ENCODE measurements at places on chromosomes 6 and 20.

DNA sequence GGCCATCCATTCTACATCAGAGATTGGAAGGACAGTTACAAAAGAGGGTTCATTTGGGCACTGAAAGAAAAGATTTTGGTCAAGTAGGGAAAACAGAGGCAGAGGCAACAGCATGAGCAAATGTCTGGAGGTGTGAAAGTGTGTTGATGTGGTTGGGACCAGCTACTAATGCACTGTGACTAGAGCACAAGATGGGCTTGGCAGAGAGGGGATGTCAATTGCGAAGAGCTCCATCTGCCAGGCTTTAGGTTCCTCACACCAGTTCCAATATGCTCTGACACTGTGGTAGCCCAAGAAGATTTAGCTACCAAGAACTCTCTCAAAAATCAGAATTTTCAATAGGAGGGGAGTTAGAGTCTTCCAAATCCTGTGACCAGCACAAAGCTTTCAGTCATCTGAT, 42.1 kb downstream of the TRAF3IP2 start:
- DNase-seq, result no peak

GRCh38 chr6:74434171-74434570, 738.2 kb downstream of the CD109 start:
- no peak for DNase-seq

DNA sequence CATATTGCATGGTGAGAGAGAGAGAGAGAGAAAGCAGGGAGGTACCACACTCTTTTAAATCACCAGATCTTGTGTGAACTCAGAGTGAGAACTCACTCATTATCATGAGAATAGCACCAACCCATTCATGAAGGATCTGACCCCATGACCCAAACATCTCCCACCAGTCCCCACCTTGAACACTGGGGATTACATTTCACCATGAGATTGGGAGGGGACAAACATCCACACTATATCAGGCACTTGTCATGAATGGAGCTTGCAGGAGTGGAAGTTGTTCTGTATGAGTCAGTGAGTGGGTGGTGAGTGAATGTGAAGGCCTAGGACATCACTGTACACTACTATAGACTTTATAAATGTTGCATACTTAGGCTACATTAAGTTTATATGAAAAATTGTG, 47.7 kb upstream of the RNF182 start:
- no peak for DNase-seq

- no peak for DNase-seq
Observed at GRCh38 chr20:46592580-46593362, 42.3 kb upstream of the OCSTAMP start.

GRCh38 chr6:85298553-85298952, 151.3 kb upstream of the NT5E start:
- DNase-seq, result no peak

GRCh38 chr20:3454831-3455230, 16.0 kb upstream of the ATRN start:
- DNase-seq, result no peak

GRCh38 chr20:35146299-35146919, 727 bp downstream of the EDEM2 start:
- DNase-seq, result no peak

DNA sequence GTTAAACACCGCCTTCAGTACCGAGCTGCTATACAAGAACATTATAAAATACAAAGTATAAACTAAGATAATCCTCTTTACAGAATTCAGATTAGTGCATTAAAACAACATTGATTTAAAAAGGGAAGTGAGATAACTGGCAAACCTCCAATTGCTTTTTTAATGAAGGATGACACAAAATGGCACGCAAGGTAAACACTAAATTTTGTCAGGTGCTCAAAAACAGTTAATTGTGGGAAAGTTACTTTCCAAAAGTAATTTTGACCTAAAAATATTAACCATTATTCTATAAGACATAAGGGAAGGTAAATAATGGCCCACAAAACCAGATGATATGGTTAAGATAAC, 53.3 kb downstream of the STX7 start:
- DNase-seq, result no peak

DNA sequence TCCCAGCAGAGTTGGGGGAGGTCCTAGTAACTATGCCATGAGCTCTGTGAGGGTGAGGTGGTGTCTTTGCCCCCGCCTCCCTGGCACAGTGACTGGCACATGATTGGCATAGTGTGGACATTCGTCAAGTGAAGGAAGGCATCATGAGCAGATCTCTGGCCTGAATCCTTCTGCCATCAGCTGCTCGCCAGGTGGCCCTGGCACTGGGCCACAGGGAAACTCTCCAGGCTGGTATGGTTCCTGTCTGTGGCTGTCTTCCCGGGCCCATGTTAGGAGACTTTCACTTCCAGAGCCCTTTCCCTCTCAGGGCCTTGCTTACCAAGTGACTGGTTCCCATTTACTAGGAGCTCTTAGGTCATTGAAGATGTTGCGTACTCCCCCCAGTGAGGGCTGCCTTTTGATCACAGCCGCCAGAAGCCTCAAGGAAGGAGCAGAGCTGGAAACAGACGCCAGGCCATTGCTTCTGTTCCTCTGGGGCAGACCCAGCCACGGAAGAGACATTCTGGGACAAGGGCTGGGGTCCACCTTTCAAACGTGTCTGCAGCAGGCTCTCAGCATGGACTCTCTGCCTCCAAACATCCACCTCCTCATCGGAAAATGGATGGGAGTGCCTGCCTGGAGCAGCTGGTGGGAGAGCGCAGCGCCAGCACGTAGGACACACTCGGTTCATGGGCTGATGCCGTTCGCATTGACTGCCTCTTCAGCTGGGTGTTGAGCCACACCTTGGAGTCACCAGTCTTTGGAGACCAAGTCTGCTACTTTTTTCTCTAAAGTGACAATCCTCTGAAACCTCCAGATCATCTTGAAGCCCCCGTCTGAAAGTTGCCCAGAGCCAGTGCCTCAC, 67.2 kb downstream of the PTPN1 start:
- DNase-seq, result no peak

GRCh38 chr6:127030111-127030510, 88.4 kb upstream of the RSPO3 start:
- no peak for DNase-seq

- DNase-seq, result no peak
Observed at GRCh38 chr6:2982426-2983117, 11.2 kb upstream of the SERPINB6 start.

GRCh38 chr6:31272836-31273626, 1.1 kb upstream of the HLA-C start:
- no peak for DNase-seq

- DNase-seq, result no peak
Observed at GRCh38 chr6:36924131-36924530, 30.4 kb upstream of the PI16 start.

DNA sequence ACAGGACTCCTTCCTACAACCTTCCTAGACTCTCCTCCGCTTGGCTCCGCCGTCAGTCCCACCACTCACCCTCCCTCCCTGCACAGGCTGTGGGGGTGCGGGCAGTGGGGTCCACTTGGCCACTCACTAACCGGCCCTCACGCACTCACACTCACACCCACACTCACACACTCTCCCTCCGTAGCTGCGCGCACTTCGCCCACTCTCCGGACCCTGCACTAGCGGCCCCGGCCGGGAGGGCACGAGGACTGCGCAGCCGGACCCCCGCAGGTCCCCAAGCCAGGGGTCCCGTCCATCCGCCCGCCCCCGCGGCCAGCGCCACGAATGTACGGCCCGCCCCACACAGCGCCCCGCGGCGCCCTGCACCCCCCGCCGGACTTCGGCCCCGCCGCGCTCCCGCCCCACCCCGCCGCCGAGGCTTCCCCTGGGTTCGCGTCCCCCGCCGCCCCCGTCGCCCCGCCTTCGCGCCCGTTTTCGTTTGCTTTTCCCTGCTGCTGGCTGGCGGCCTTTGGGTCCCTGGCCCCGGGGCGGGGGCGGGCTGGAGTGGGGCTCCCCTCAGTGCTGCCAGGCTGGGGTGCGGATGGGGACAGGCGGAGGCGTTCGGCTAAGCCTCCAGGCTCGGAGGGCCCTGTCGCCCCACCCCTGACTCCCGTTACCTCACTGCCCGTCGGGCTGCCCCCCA, 23.0 kb upstream of the SLC22A7 start:
- DNase-seq, result no peak

GRCh38 chr6:159099276-159099675, 54.5 kb upstream of the TAGAP start:
- DNase-seq, result no peak

DNA sequence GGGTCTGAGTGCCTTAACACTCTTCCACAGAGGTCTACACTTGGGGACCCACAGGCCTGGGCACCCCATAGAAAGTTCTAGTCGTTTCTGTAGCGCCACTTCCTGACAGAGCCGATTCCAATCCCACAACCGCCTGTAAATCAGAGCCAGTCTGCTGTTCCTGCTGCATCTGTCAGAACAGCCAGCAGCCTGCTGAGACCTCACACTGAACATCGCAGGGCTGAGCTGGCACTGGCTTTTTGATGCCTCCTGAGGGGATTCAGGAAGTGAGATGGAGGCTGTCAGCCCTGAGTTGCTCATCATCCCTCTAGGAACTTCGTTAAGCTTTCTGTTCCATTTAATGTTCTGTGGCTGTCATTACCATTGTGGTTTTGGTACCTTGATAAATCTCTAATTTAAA, 48.9 kb downstream of the DCBLD1 start:
- no peak for DNase-seq

DNA sequence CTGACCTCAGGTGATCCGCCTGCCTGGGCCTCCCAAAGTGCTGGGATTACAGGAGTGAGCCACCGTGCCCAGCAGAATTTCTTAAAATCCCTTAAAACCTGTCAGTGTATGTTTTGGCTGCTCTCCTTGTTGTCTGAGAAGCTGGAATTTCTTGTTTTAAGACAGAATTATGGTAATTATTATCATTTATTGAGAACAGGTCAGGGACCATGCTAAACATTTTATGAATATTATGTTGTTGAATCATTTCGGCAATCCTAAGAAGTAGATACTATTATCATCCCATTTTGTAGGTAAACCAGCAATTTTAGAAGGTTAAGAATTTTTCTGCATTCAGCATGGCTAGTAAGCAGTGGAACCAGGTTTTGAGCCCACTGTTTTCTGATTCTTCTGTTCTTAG, 86.1 kb upstream of the AKIRIN2 start:
- no peak for DNase-seq
